ENCODE measurements at places on chromosomes 7 and 10. TPM values are rescaled to one million over a fixed set of nuclear protein-coding genes. Genes with fewer than 3 reads are reported as not detected.

The ANK3 gene
- 1.3 TPM for total RNA-seq

- H3K36me3 ChIP-seq, result no peaks in the 10 kb centered on the region
- H3K4me3 ChIP-seq, result no peak overlapping the region
- no peaks in the 10 kb centered on the region for H3K27me3 ChIP-seq
- H3K4me1 ChIP-seq, result no peaks in the 10 kb centered on the region
- no peak for DNase-seq
These were observed 49.6 kb upstream of the CHST15 start for GRCh38 chr10:124142960-124143359.

- DNase-seq, result no peak
- no peak overlapping the region for H3K4me3 ChIP-seq
- H3K4me1 ChIP-seq, result peaks cover 6% of the 10 kb centered on the region
- no peaks in the 10 kb centered on the region for H3K27me3 ChIP-seq
These were observed 60.5 kb downstream of the RSU1 start for GRCh38 chr10:16756561-16757221.

GRCh38 chr7:20238754-20239324 is 21.7 kb upstream of the MACC1 start:
- H3K4me3 ChIP-seq, result no peak overlapping the region
- DNase-seq, result peak; percentile 11
- H3K27me3 ChIP-seq, result peaks cover 23% of the 10 kb centered on the region
- peaks cover 16% of the 10 kb centered on the region for H3K4me1 ChIP-seq
- H3K27ac ChIP-seq, result no peak overlapping the region
- peaks cover 3% of the 10 kb centered on the region for H3K36me3 ChIP-seq

DNA sequence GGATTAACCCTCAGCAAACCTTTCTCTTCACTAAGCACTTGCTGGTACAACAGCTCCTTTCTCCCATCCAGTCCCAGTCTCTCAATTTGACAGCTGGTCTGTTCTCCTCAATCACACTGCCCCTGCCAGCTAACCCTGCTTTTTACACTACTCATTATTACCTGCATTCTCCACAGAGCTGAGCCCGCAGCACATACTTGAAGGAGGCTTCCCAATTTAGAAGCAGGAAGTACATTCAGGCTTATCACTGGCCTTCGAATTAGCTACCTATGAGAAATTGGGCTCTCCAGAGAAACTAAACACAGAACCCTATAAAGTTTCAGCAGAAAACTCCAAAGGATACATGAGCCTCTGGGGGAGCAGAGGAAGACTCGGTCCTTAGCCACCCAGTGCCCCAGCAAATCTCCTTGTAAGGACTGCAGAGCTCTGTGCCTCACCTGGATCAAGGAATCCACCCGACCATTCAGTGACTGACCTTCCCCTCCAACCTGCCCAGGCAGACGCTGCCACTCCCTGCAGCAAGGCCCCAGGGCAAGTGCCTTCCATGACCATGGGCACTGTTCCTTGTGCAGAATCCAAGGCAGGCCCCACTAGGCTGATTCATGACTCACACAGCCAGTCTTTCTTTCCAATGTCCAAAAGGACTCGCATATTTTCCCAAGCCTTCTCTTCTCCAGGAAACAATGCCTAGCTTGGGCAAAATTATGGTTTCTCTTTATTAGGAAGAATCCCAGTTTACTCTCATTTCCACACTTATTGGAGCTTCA is 68.0 kb downstream of the VOPP1 start:
- H3K4me1 ChIP-seq, result peaks cover 40% of the 10 kb centered on the region
- DNase-seq, result no peak
- H3K27ac ChIP-seq, result no peak overlapping the region
- H3K4me3 ChIP-seq, result no peak overlapping the region
- peaks cover 10% of the 10 kb centered on the region for H3K36me3 ChIP-seq
- H3K27me3 ChIP-seq, result no peaks in the 10 kb centered on the region

GRCh38 chr10:4740471-4740870 is 85.5 kb upstream of the AKR1E2 start:
- H3K36me3 ChIP-seq, result no peaks in the 10 kb centered on the region
- H3K4me1 ChIP-seq, result no peaks in the 10 kb centered on the region
- no peak overlapping the region for H3K4me3 ChIP-seq
- no peak for DNase-seq
- no peak overlapping the region for H3K27ac ChIP-seq
- peaks cover 36% of the 10 kb centered on the region for H3K27me3 ChIP-seq

DNA sequence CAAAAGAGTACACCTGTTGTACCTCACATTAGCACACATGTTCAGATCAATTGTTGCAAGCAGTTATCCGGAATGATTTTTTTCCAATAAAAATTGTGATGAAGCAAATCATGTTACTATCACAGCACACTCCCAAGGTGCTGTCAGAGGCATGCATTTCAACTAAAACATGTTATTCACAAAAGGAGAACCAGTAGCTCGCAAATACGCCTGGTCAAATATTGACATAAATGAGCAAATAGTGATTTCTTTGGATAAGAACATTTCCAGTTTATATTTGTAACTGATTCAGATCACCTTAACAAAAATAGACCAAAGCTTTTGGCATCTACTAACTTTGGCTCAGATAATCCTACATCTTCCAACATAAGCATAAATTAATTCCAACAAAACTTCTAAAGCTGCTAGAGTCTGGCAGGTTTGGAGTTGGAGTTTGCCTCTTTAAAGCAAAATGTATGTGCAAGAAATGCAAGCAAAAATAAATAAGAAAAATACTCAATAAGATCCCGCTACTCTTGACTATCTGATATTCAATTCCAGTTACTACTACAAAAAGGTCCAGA is 208.0 kb downstream of the SFMBT2 start:
- no peak overlapping the region for H3K4me3 ChIP-seq
- peaks cover 35% of the 10 kb centered on the region for H3K36me3 ChIP-seq
- H3K4me1 ChIP-seq, result peaks cover 4% of the 10 kb centered on the region
- no peaks in the 10 kb centered on the region for H3K27me3 ChIP-seq
- DNase-seq, result no peak

GRCh38 chr10:43199684-43200537 is 61.7 kb downstream of the CSGALNACT2 start:
- no peaks in the 10 kb centered on the region for H3K27me3 ChIP-seq
- H3K27ac ChIP-seq, result no peak overlapping the region
- peaks cover 4% of the 10 kb centered on the region for H3K4me1 ChIP-seq
- DNase-seq, result no peak
- H3K36me3 ChIP-seq, result no peaks in the 10 kb centered on the region
